ENCODE measurements at places on chromosomes 1 and 21.
A peak's percentile ranks its signal among the peaks of the same experiment; 100 is the strongest.

DNA sequence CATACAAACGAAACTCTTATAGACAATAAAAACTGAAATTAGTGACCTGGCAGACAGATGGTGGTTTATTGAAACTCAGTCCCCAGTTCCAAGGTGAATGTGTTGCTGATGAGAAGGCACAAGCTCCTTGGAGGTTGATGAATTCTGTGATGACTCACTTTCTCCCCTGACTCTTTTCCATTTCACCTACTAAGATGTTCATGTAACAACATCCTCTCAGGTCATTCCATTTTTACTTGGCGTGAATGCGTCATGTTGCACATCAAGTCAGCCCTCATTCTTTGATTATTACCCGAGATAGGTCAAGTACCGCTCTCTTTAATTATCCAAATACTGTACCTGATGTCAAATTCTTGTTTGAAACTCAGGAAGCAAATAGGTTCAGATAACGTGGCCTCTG, 10.1 kb upstream of the IL10RB start:
- no peak for DNase-seq

DNA sequence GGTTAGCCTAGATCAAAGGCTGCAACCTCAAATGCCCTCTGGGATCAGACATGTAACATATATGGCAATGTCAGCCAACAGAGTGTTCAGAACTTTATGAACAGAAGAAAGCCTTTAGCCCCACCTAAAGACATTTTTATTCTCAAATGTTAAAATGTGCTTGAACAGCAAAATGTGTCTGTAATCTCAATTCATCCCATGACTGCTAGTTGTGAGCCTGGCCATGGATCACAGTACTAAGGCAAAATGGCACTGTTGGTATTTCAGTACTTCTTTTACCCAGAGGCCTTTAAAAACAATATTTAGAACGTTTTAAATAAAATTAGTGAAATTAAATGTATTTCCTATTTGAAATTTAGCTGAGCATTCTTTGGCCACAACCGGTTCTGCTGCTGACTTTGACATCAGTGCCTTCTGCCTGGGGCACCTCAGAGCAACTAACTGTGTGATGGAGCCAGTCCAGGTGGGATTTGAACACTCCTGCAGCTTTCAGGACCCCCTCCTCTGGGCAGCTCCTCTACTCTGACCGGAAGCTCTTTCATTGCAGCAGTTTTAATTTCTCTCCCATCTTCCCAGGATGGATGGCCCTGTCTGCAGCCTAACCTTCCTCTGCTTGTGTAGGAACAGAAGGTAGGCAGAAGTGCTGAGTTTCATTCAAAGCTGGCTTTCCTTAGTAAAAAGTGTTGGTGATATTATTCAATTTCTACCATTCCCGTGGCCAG, 68.3 kb upstream of the NFIA start:
- no peak for DNase-seq

DNA sequence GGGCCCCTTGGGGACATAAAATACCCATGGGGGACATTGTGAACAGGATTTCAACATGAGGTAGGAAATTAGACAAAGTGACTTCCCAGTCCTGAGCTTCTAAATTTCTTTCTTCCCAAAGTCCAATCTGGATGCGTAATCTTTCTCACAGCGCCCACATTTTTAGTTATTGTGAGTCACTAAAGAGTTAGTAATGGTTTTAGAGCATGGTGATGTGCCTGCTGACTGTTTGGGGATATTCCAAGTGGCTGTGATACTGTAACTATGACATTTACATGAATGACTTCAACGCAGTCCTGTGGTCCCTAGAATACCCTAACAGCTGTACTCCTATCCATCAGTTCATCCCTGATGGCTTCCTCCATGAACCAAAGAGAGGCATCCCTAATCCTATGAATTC, 224.0 kb upstream of the COA6 start:
- DNase-seq: no peak

- no peak for DNase-seq
These were observed 18.4 kb downstream of the PRXL2B start for GRCh38 chr1:2604844-2605508.

GRCh38 chr1:210289248-210289647, 39.5 kb upstream of the HHAT start:
- DNase-seq: no peak

DNA sequence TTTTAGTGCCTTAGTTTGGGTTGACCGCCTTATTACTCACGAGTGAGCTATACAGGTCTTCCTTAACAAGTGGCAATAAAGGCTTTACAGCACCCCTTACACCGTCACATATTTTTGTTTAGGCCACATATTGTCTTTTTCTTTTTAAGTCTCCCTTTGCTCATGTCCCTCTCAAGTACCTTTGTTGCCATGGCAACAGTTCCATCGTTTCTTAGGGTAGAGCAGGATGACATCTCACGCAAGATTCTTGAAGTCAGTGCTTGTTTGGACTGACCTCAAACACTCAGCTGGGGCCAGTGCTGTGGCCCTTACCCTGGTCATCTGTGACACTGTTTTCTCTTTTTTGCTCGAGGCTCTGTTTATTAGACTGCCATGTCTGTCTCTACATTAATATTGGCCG, 69.8 kb downstream of the PBX1 start:
- DNase-seq: no peak

DNA sequence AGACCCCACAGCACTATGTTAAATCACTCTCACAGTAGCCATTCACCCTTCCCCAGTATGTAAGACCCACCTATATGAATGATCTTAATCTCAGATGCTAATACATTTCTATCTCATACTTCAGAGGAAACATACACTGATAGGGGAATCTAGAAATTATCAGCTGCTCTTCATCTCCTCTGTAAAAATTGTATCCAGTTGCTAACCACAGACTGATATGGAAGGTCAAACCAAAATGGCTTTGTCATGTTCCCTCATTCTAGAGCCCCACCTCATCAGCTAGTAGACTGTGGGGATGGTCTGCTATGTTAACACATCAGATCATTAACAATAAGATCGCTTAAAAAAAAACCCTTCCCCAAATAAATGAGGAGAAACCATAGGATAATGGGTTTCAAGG, 71.7 kb downstream of the UBR4 start:
- no peak for DNase-seq

- peak; percentile 46 for DNase-seq
These were observed 100.0 kb upstream of the HNRNPU start for GRCh38 chr1:244964112-244964971.

- no peak for DNase-seq
These were observed 61.4 kb downstream of the OLFML2B start for GRCh38 chr1:161962091-161962887.

DNA sequence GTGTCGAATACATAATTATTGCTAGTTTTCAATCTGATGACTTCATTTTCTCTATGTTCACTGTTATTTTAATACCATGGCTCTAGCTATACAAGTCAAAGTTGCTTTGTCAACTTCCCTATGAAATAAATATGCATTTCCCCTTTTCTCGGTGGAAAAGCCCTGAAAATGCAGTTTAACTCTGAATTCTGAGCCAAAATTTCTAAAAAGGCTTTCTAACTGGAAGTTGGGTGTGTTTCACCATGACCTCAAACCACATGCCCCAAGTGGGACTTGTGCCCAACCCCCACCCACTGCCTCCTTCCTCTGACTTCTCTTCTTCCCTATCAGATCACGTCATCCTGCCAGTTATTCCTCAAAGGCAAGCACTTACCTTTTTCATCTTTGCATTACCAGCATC, 8.9 kb downstream of the MKNK1 start:
- peak; percentile 98 for DNase-seq

DNA sequence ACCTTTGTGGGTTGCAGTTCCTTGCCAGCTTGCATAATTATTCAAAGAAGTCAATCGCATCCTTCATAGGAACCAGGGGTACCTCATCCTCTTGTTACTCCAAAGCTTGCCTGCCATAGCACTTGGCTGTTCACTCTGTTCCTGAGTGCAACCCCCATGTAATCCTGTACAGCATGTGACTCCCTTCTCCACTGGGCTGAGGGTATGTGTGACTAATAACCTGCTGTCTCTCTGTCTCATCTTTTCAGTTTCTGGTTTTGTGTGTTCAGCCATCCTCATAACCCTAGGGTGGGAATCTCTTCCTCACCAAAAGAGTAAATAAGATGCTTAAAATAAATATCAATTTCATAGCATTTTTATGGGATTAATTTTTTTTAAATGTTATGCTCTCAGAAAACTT, 351.9 kb downstream of the S1PR1 start:
- no peak for DNase-seq

Measured in suppressor macrophage (primary cell).